Activated naive CD8-positive, alpha-beta T cell treated with anti-CD3 and anti-CD28 coated beads, Interleukin-2, amount 10 ng/mL, durations not matched to agents 7 days and 5 days (primary cell): ENCODE measurements at places on chromosomes 3 and 15. TPM values are rescaled to one million over a fixed set of nuclear protein-coding genes. Genes with fewer than 3 reads are reported as not detected.

Gene STXBP5L
- not detected for total RNA-seq

GRCh38 chr15:34437687-34438086 lies at the start of gene GOLGA8A:
Gene GOLGA8A, minus strand, starts transcription at chr15:34437808. Its CDS starts 48,117 bp downstream, at chr15:34389691.
- H3K4me3 ChIP-seq = peak within 1 kb of the TSS; percentile 95
- H3K4me1 ChIP-seq = peaks cover 22% of the 10 kb centered on the region
- DNase-seq = peak; percentile 84
- H3K27ac ChIP-seq = peak within 1 kb of the TSS; percentile 96
- peaks cover 18% of the 10 kb centered on the region for H3K27me3 ChIP-seq

Gene PLA2G4D
- total RNA-seq = not detected

DNA sequence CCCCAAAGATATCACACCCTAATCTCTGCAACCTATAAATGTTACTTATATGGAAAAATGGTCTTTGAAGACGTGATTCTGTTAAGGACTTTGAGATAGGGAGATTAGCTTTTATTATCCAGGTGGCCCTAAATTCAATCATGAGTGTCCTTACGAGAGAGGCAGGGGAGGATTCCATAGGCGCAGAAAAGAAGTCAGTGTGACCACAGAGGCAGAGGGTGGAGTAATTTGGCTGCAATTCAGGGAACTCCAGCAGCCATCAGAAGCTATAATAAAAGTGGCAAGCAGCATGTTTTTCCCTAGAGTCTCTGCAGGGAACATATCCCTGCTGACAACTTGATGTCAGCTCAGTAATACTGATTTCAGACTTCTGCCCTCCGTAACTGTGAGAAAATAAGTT lies 315.2 kb upstream of the ROBO2 start:
- no peaks in the 10 kb centered on the region for H3K36me3 ChIP-seq
- no peak for DNase-seq
- H3K27me3 ChIP-seq = no peaks in the 10 kb centered on the region
- H3K27ac ChIP-seq = no peak overlapping the region
- no peak overlapping the region for H3K4me3 ChIP-seq
- H3K4me1 ChIP-seq = no peaks in the 10 kb centered on the region

DNA sequence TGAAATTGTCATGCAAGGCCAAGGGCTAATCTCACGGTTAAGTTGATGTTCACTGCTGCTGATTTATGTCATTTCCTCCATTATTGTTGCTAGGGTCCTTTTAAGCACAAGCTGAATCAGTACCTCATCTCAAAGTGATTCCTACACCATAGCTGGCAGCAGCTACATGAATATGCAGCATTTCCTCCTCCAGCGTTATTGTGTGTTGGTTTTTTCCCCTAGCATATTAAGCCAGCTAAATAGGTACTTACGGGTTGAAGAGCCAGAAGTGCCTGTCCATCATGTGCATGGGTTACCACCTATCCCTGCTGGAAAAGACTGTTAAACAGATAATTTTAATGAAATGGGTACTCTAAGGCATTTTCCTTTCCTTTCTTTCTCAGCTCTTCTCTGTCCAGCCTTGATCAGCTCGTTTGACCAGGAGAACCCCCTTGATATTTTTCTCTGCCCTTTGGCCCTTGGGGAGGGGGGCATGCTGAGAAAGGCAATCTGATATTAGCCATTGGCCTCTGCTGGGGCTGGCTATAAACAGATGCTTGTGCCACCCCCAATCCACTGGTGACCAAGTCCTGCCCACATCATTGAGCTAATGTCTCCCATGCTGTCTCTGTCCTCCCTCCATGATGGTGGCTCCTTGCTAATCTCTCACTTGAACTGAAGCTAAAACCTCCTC lies 115.6 kb upstream of the PLXNA1 start:
- peaks cover 9% of the 10 kb centered on the region for H3K36me3 ChIP-seq
- H3K27me3 ChIP-seq = no peaks in the 10 kb centered on the region
- no peaks in the 10 kb centered on the region for H3K4me1 ChIP-seq
- H3K4me3 ChIP-seq = no peak overlapping the region
- DNase-seq = no peak

- no peaks in the 10 kb centered on the region for H3K4me1 ChIP-seq
- H3K27me3 ChIP-seq = no peaks in the 10 kb centered on the region
- no peak overlapping the region for H3K27ac ChIP-seq
These were observed 325.0 kb downstream of the RBMS3 start for GRCh38 chr3:29605845-29606244.

DNA sequence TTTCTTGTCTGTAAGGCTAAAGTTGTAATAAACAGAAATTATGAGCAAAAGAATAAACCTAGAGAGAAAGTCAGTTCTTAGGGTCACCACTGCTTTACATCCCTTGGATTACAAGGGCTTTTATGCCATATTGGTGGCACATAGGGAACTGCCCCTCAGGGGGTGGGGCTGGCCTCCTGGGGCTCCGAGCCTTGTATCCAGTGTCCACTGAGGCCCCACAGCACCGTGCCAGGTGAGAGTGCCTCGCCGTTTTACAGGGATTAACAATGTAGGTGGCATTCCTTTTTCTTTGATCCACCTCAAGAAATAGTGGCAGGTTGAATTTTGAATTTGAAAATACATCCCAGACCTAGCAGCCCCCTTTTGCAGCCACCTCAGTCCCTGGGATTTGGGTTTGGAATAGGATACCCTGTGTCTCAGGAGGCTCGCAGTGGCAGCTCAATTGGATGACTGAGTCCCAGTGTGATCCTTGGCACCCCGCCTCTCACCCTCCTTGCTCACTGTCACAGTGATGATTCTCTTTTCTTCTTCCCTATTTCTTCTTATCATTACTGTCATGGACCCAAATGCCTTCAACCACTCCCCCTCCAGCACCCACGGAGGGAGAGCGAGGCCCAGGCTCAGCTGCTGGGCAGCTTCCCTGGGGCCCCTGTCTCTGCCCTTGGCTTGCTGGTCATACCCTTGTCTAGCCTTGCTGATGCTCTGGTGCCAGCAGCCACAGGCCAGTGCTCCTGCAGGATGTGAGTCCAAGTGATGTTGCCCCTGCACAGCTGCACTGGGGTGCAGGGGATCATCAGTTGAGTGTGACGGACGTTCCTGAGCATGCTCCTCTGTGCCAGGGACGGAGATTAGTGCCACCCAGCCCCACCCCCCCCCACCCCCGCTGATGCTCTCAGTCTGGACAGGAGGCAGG lies 137.9 kb downstream of the DNAJB8 start:
- DNase-seq = no peak
- peaks cover 4% of the 10 kb centered on the region for H3K36me3 ChIP-seq
- no peak overlapping the region for H3K4me3 ChIP-seq
- H3K4me1 ChIP-seq = peaks cover 18% of the 10 kb centered on the region

Gene LSAMP
- total RNA-seq = not detected

DNA sequence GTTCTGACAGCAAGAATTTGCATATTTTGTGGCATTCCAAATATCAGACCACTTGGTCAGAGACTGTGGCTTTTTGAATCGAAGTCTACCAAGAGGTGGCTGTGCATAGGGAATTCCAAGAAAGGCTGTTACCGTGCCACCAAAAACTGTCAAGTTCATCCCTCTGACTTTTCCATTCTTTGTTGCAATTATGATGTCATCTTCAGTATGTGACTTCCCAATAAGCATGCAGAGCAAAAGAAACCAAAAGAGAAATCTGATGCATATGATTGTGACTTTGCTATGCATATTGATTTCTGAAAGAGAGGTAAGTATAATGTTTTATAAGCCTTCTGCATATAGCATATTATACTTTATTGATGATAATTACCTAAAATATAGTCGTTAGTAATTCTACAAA lies 6.5 kb downstream of the BCHE start:
- H3K27ac ChIP-seq = no peak overlapping the region
- no peaks in the 10 kb centered on the region for H3K4me1 ChIP-seq
- DNase-seq = no peak
- no peaks in the 10 kb centered on the region for H3K27me3 ChIP-seq
- no peaks in the 10 kb centered on the region for H3K36me3 ChIP-seq

- no peaks in the 10 kb centered on the region for H3K36me3 ChIP-seq
- H3K27ac ChIP-seq = no peak overlapping the region
- H3K4me1 ChIP-seq = peaks cover 2% of the 10 kb centered on the region
These were observed 60.0 kb upstream of the FLNB start for GRCh38 chr3:57948080-57948671.
